ENCODE measurements at places on chromosomes 1 and 21. TPM values are rescaled to one million over a fixed set of nuclear protein-coding genes. Genes with fewer than 3 reads are reported as not detected.
A peak's percentile ranks its signal among the peaks of the same experiment; 100 is the strongest.

The RAB3B gene
- total RNA-seq = 0.11 TPM

The IVL gene
- 0.07 TPM for total RNA-seq

The KPRP gene
- not detected for total RNA-seq

DNA sequence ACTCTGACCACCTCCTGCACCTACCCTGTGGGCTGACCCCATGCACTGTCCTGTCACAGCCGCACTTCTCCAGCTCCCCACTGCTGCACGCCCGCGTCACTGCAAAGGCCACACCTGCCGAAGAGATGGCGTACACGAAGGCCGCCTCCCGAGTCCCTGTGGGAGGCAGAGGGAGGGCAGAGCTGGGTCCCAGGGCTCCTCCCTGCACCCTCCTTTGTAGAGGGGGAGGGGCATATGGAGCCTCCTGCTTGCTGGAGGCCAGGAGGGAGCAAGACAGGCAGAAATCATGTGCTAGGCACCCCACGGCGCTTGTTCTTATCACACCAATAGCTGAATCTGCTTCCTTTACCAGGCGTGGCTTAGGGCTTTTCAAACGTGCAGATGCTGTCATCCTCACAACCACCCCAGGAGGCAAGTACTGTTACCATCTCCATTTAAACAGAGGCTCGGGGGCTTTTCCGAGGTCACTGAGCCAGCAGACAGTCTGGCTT lies 21.4 kb downstream of the WNT4 start:
- H3K4me3 ChIP-seq = no peak overlapping the region
- H3K27ac ChIP-seq = no peak overlapping the region
- peaks cover 8% of the 10 kb centered on the region for H3K4me1 ChIP-seq
- no peaks in the 10 kb centered on the region for H3K27me3 ChIP-seq

DNA sequence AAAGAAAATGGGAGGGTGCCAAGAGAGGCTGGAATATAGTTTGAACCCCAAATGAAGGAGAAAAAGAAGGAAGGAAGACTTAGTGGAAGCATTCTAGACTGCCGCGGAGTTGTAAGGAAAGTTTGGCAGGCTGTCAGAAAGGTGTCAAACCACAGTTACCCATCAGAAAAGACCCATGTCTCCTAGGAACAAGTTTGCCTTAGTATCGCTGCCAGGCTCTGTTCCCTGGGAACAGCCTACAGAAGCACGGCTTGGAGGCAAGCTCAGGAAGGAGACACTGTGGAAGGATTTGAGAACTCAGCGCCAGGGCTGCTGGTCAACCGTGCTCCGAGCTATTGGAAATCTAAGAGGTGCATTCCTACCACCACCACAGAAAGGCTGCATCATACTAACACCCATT lies 197.4 kb downstream of the RRAGC start:
- H3K27me3 ChIP-seq = peaks cover 33% of the 10 kb centered on the region
- H3K4me1 ChIP-seq = no peaks in the 10 kb centered on the region
- no peaks in the 10 kb centered on the region for H3K36me3 ChIP-seq
- no peak overlapping the region for H3K27ac ChIP-seq
- H3K4me3 ChIP-seq = no peak overlapping the region
- no peak for DNase-seq

GRCh38 chr1:178566187-178566586 lies 53.3 kb downstream of the TEX35 start:
- H3K4me3 ChIP-seq = no peak overlapping the region
- peak; percentile 24 for DNase-seq
- no peaks in the 10 kb centered on the region for H3K27me3 ChIP-seq

- peaks cover 8% of the 10 kb centered on the region for H3K27me3 ChIP-seq
- no peak overlapping the region for H3K27ac ChIP-seq
- no peak overlapping the region for H3K4me3 ChIP-seq
- no peaks in the 10 kb centered on the region for H3K4me1 ChIP-seq
- DNase-seq = no peak
- no peaks in the 10 kb centered on the region for H3K36me3 ChIP-seq
Measured at GRCh38 chr1:56898879-56899278, 44.3 kb downstream of the C8A start.

- no peaks in the 10 kb centered on the region for H3K4me1 ChIP-seq
- H3K27ac ChIP-seq = no peak overlapping the region
- no peaks in the 10 kb centered on the region for H3K27me3 ChIP-seq
- H3K36me3 ChIP-seq = no peaks in the 10 kb centered on the region
Measured at GRCh38 chr1:98420376-98421084, 241.0 kb upstream of the SNX7 start.
